ENCODE measurements at places on chromosomes 3 and 15.
A peak's percentile ranks its signal among the peaks of the same experiment; 100 is the strongest.

DNA sequence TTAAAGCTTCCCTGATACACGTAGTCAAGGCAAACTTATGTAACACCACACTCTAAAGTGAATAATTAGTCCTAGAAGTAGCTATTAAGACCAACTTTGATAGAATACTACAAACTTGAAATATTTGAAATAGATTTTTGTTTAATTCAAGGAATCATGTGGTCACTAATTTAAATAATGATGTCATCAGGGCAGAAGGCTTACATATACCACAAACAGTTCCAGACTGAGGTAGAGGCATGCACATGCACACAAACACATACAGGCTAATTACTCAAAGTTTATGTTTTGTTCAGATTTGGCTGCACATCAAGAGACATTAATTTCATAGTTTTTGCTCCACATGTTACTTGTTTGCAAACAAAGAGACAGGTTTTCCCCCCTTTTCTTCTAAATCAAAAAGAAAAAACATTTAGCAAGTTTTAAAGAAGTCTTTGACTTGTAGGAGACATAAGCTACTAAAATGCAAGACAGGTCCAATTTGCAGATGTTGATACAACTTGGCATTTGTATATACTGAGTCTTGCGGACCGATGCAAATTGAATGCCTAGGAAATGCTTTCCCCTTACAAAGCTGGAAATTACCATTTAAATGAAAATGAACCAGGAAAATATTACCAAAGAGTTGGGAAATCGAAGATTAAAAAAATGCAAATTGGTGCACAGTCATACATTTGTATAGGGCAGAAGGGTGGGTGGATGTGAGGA lies 594.8 kb downstream of the MAGI1 start:
- DNase-seq, result no peak

DNA sequence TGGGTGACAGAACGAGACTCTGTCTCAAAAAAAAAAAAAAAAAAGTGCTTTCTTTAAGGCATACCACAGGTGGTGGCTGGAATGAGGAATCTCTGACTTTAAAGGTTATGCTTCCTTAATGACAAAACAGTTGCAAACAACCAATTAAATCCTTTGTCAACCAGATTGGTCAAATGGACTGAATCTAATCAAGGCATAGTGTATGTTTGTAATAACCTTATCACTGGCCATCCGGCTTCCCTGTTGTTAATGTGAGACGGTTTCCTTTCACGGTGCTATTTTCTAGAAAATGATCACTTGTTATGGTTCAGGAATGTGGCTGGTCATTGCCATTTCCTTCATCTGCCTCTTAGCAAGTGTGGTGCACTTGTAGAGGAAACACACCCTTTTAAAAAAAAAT lies 75.9 kb downstream of the FLNB start:
- no peak for DNase-seq

DNA sequence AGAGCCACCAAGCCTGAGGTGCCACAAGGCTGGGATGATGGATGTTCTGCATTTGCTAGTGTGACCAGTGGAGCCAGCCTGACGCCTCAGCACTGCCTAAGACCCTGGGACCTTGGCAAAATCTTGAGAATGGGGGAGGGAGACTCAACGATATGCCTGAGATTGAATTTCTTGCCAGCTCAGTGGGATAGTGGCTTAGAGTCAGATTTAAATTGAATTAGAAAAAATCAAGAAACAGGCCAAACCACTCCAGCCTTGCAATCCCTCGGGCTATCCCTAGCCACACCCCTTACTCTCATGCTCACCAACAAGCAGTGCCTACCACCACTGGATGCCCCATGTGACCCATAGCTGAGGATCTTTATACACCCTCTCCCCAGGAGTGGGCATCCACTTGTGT lies 18.7 kb upstream of the PDE8A start:
- DNase-seq, result no peak

- no peak for DNase-seq
These were observed 241.9 kb downstream of the IL20RB start for GRCh38 chr3:137199678-137200077.

DNA sequence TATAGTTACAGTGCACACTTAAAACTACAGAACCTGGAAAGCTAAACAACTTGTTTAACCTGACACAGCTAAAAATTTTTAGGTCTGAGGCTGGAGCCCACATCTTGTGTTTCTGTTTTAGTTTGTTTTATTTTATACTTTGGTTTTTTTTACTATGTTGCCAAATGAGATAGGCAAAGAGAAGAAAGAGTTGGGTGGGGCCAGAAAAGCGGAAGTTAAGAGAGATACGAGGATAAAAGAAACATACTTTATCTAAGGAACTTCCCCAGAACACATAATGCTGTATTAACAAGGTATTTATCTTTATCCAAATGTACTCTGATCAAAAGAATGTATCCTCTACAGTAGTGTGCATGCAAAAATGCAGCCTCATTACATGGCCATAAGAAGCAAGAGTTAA lies 1145.7 kb downstream of the EPHA3 start:
- no peak for DNase-seq

- DNase-seq, result no peak
These were observed 98.3 kb downstream of the CYP19A1 start for GRCh38 chr15:51240066-51240465.

GRCh38 chr3:11737742-11738141 lies 94.0 kb upstream of the VGLL4 start:
- DNase-seq, result no peak

DNA sequence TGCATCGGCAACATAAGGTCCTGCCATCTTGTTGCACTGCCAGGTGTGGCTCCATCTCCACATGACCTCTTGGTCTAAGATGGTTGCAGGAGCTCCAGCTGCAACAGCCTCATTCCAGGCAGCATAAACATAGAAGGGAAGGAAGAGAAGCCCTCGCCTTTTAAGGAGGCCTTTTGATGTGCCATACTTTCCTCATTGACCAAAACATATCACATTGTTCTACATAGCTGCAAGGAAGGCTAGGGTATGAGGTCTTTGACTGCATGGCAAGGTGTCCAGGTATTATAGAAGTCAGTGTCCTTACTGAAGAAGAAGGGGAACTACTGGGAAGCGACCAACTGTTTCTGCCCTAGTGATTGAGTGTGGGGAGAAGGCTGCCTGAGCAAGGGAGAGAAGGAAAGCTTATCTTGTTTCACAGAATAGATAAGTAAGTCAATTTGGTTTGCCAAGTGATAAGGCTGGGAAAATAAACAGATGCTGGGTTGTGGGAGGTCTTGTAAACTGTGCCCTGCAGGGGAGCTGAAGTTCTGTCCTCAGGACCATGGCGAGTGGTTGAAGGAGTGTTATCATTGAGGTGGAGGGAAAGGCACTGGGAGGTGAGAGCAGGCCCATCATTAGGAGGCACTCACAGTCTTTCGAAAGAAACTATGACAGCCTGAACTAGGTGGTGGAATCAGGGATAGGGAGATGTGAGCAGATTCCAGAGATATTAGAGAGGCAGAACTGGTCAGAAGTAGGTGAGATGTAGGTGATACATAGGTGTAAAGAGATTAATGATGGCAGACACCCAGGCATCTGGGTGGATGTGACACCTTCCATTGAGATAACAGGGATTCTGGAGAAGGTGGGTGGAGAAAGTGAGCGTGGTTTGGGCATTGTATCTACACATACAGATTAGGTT lies 93.8 kb upstream of the IGF1R start:
- DNase-seq, result no peak

DNA sequence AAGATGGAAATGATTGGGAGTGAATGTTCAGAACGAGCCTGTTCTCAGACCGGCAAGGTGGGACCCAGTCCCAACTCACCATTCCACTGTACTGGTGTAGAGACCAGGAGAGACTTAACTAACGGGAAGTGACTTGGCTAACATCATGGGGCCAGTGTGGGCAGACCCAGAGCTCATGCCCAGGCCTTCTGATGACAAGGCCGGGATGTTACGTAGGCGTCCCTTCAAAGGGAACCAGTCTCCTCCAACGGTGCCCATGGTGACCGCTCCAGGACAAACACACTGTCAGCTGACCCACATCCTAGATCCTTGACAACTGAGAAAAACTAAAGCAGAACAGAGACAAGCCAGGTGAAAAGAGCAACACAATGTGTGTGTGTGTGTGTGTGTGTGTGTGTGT lies 128.4 kb upstream of the HACD2 start:
- DNase-seq, result no peak

GRCh38 chr3:96959901-96960641 lies 145.7 kb downstream of the EPHA6 start:
- peak; percentile 90 for DNase-seq

DNA sequence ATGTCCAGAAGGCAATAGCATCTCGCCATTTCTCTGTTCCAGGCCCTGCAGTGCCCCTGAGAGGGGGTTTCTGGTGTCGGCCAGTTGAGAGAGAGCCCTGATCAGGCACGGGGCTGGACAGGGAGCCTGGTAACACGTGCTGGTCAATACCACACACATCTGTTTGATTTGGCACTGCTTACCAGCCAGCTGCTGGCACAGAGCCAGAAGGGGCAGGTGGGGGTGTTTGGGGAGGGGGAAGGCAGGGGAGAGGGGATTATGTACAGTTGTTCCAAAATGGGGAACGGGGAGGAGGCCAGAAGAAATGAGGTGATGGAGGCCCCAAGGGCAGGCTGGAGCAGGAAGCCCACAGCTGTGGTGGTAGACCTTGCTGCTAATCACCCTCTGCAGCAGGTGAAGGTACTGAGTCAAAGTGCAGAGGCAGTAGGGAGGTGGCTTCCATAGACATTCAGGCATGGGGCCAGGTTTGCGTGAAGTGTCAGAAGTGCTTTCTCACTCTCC lies 153.5 kb upstream of the LPP start:
- peak; percentile 27 for DNase-seq

DNA sequence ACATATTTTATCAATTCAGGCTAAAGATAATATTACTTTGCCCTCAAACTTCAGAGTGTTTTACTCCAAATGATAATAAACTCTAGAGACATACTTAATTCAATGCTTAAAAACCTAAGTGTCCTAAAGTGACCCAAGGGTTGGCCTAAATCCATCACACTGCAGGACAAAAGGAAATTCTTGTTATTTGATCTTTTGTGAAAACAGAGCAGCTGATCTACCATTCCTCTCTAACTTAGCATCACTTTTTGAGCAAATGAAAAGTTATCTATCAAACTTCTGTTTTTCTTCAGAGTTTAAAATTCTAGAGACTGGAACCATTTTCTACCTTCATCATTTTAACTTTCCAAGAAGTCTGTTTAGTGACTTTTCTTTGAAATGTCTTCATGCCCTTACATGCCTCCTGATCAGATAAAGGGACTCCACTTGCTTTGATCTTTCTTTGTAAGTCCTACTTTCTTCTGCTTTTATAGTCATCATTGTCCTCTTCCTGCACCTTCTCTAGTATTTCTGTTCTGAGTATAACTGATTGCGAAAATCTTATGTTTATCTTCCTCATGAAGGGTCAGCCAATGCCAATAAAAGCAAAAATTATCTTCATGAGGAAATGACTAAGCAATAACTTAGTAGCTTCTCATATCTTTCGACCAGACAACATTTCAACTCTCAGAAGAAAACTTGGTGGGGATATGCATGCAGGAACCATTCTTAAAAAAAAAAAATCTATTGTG lies 378.7 kb upstream of the TGFBR2 start:
- DNase-seq, result no peak

GRCh38 chr3:51675201-51675611 lies 4.2 kb downstream of the TEX264 start:
- no peak for DNase-seq

DNA sequence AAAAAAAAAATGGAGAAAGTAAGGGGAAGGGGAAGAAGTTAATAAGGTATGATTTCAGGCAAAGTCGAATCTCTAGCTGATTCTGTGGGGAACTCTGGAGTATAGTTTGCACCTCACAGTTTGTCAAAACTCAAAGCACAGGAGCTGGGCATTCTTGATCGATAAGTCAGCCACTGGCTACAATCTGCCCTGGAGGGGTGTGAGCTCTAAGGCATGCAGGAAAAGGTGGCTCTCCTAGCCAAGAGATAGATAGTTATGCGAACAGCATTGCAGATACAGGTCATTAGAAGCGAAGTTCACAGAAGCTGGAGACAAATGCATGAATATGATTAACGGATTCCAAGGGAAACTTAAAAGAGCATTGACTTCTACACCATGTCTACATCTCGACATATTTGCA lies 952.6 kb downstream of the AGBL1 start:
- DNase-seq, result no peak

GRCh38 chr15:37619358-37620042 lies 314.9 kb upstream of the TMCO5A start:
- no peak for DNase-seq

DNA sequence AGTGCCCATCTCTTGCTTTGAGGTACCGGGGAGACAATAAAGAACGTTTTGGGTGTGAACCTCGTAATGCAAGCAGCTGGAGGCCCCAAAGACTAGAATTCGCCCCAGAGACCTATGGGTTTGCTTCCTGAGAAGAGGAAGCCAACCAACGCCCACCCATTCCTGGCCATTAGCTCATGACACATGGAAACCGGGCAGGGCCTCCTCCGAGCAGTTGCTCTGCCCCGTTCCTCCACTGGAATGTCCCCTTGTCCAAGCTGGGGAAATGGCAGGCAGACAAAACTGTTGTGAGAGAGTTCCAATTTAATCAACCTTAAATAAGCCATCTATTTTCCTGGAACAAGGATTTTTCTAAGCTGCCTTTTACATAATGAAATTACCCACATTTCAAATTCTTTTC lies 250.9 kb upstream of the IGF1R start:
- DNase-seq, result no peak

GRCh38 chr3:73378207-73378606 lies 246.5 kb downstream of the PDZRN3 start:
- no peak for DNase-seq

DNA sequence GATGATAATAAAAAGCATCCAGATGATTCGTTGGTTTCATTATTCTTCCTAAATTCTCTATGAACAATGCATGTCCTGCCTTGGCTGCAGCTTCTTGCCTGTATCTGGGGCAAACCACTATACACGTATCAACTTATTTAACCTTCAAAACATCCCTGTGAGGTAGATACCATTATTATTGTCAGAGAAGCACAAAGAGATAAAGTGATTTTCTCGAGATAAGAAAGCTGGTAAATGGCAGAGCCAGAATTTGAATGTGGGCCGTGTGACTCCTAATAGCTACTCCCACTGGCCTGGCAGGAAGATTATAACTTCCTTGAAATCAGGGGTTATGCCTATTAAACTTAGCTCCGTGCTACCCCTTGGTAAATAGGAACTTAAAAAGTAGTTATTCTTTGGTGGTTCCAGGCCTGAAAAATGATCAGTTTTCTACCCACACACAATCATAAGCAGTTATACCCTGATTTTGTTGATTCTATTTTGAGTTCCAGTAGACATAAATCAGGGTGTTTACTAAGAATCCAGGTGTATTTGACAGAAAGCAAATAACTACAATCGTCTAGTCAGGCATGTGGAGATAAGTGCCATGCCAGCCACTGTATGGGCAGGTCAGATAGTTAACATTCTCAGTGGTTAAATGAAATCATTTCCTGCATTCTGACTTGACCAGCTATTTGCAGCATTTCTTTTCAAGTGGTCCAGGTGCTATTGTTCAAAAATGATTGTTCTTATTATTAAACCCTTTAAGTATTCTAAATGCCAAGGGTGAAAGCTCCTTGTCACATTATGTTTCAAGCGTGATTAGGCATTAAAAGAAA lies 99.2 kb upstream of the LRRN1 start:
- no peak for DNase-seq

Measured in NCI-H524 (cell line).